NCI-H226 (cell line): ENCODE measurements at places on chromosomes 7 and 10.

DNA sequence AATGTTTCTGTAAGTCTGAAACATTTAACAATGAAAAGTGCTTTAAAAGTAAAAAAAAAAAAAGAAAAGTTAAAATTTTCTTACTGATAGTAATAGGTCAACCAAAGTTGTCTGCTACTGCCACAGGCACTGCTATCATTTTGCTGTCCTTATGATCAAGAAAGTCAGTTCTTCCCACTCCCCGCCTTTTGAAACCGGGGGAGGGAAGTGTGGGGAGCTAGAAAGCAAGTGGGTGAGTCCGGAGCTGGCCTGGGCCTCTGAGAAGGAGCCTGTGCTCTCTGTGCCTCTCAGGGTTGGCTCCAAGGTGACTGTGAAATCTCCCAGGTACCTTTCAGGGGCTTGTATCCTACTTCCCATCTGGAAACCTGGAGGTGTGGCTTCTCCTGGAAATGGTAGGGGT lies 7.3 kb downstream of the C7orf57 start:
- no peak for DNase-seq

- DNase-seq = no peak
Observed at GRCh38 chr10:11300026-11300425, 282.4 kb downstream of the CELF2 start.

DNA sequence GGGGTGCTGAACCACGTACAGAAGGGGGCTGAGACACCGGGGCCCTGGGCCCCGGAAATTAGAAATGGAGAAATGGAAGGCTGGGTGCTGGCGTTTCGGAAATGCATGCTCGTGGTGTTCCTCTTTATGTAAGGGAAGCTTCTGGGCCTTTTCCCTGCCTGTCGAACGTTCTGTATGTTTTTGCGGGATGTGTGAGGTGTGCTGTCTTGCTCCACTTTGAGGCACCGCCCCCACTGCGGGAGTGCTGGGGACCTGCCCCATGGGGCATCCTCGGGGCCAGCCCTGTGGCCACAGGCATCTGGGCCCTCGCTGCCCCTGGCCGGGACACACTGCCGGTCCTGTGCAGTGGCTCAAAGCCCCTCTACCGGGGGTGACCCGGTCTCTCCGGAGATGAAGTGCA lies 1.7 kb upstream of the VENTX start:
- no peak for DNase-seq

GRCh38 chr7:99124236-99124635 lies 19.7 kb downstream of the SMURF1 start:
- DNase-seq = no peak

DNA sequence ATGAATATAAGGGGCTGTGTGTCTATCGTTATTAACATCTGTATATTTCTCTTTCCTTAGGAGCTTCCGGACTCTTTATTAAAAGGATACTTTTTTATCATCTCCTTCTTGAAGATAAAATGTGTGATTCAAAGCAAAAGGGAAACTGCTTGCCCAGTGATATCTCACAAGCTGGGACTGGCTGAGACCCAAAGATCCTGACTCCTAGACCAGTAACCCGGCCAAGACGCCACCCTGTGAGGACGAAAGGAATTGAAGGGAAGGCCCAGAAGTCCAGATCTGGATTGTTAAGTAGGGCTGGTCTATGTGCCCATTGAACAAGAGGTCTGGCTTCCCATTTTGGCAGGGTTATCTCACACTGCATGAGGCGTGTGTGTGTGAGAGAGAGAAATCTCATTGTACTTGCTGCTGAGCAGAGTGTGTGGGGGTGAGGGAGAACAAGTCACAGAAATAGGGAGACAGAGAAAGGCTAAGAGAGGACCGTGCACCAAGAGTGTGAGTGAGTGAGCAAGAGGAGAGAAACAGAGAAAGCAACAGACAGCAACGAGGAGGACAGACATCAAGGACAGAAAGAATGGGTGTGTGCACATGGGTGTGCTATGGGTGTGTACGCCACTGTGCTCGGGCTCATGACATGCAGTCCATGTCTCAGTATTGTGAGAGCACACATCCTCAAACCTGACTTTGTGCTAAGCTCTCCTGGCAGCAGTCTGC lies 75.4 kb downstream of the PLXNA4 start:
- DNase-seq = peak; percentile 38

GRCh38 chr7:94368371-94368791 lies 26.3 kb upstream of the COL1A2 start:
- peak; percentile 25 for DNase-seq

DNA sequence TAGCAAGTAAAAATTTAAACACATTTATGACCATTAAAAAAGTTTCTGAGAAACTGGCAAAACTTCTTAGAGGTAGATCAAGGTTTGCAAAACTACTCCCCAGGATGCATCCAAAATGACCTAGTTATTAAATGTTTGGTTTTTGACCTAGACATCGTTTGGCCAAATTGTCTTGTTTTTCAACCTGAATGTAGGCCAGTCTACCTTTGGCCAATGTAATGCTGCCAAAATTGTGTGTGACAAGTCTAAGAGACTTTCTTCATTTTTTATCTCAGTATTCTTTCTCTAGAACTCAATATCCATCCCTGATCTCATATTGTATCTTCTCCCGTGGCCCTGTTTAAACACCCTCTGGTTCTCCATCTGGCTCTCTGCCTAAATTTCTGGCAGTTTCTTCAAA lies 202.0 kb downstream of the CXCL12 start:
- no peak for DNase-seq

DNA sequence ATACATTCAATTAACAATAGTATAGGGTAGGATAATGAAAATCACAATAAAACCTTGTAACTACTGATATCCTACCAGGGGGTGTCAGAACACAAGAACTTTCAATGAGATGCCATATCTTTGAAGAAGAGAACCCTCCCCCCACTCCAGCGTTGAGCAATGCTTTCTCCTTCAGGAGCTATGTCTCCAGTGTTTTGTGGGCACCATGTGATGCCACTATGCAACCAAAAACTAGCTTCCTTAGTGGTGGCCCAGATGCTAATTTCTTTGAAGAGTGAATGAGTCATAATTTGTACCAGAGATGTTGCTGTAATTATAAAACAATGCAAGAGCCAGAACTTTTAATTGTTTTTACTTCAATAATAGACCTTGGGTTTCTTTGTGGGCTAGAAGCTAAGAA lies 76.0 kb upstream of the ADO start:
- DNase-seq = no peak

DNA sequence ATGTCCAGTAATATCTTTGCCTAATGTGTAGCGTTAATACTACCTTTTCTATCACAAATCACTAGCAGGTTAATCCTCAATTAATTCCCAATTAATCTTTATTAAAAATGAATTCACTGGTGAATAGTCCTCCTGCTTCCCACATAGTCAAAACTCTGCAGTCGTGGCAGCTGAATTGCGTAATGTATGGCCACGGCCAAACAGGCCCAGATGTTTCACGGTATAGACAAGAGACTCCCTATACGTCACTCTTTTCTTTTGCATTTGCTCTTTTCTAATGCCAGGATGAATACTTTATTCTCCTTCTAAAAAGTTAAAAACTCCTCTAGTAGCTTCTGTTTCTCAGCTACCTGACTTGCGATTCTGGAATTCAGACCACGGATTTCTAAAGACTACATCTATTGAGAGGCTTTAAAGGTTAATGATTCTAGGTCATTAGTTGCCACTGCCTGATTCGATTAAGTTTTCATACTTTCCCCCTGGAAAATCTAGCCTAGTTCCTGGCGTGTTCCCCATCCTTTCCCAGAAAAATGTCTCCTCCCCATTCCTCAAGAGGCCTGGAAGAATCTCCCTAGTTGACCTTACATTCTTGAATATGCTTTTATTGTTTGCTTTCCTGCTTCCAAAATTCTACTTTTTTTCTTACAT lies 16.9 kb downstream of the MEOX2 start:
- no peak for DNase-seq

GRCh38 chr10:84015877-84016595 lies 123.3 kb upstream of the GHITM start:
- DNase-seq = no peak

GRCh38 chr10:25388862-25389206 lies 214.0 kb downstream of the GPR158 start:
- no peak for DNase-seq

GRCh38 chr10:4546500-4546899 lies 279.5 kb upstream of the AKR1E2 start:
- no peak for DNase-seq

GRCh38 chr7:45292481-45292880 lies 134.9 kb downstream of the RAMP3 start:
- DNase-seq = no peak

DNA sequence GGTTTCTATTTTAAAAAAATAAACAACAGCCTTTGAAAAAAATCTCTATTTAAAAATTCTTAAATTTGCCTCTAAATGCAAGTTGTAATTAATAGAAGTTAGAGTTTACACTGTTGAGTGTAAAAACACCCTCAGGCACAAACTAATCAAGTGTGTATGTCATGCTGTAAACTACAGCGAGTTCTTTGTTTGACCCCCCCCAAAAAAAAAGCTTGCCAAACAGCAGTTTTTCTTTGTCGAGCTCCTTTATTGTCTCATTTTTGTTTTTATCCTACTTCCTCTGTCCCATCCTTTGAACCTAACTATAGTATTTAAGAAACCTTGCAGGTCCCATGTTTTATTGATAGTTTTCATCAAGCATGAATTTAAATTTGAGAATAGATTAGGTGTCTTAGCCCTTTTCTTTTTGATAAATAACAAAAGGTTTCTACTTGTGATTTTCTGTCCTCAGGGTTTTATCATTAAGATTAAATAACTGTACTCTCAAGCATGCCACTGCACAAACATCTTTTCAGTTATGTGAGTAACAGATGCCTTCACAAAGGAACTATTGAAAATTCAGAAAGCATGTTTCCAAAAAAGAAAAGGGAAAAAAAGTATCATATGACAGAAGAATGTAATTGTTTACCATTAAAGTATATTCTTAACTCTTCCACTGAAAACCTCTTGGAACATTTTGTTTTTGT lies 176.0 kb downstream of the ARID5B start:
- no peak for DNase-seq

DNA sequence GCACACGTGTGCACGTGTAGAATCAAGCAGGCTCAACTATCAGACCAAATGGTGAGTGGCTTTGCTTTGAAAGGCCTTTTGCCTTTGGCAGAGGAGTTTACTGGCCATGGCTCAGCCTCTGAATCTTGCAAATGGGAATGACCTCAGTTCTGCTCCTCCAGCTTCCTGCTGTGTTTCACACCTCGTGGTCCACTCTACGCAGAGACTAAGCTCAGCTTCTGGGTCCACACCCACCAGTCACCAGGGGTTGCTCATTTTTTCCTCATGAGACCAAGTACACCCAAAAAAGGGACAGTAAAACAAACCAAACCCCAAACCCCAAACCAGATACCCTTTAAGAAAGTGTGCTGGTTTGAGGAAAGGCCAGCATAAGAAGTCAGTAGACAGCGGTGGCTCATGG lies 236.4 kb downstream of the DNAJB6 start:
- no peak for DNase-seq

GRCh38 chr7:28280516-28280915 lies 99.9 kb upstream of the JAZF1 start:
- no peak for DNase-seq

DNA sequence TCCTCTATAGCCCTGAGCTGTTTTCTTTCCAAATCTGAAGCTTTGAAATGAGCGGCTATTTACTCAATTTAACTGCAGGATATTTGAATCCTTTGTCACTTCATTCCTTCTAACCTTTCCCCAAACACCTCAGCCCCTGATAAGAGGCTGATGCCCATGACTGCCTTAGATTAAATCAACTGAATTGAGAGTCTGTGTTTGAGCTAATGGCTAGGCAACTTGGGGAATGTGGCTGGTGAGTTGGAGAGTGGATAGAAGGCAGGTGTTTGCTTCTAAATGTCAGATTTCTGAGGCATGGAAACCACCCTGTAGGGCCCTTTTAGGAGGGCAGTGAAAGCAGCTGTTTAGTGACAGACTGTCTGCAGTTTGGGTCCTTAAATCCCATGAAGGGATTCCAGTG lies 759.9 kb downstream of the LRMDA start:
- no peak for DNase-seq

DNA sequence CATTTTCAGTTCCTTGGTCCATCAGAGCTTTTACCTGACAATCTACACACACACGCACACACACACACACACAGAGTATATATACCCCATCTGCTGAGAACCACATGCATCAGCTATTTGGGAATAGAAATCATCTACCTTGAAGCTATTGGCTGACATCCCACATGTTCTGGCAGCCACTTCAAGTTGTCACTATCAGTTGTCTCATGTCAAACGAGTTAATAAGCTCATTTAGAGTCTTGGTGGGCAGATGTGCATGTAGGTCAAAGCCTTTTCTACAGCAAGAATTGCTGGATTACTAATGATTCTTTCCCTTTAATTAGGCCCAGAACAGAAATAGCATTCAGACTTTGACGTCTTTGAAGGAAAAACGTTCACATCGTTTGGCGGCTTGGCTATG lies 36.8 kb downstream of the COL28A1 start:
- DNase-seq = no peak

GRCh38 chr7:43119371-43120075 lies 7.1 kb downstream of the HECW1 start:
- DNase-seq = peak; percentile 76

DNA sequence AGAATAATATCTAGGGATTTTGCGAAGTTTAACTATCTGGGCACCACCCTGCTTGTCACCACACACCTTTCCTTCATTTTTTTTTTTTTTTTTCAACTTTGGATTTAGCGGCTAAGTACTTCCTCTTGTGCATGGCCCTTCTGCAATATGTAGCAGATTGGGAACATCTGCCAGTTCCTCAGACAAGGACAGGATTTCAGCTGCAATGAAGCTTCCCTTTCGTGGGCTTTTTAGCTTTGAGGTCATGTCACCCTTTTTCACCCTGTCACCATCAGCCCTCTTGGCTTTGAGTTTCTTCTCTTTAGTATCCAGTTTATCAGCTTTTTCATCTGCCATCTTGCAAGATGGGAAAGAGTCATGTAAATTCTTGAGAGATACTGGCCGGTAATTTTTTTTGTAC lies 81.6 kb upstream of the ETV1 start:
- DNase-seq = no peak

- DNase-seq = no peak
Observed at GRCh38 chr7:151777908-151778670, 98.8 kb downstream of the PRKAG2 start.

DNA sequence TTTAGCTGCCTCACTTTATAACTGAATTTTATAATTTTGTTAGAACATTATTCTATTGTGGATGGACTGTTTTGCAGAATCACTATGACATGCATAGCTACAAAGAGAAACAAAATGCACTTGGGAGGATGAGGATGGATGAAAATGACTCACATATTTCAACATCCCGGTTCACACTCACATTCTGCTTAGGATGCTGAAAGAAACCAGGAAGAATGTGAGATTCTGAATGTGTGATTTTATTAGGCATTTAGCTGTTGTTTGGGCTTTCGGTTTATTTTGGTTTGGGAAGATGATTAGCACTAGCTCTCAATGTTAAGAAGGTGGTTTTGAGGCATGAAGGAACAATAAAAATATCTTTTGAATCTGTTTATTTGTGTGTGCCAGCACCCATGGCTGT lies 235.5 kb downstream of the SEMA3E start:
- peak; percentile 51 for DNase-seq

DNA sequence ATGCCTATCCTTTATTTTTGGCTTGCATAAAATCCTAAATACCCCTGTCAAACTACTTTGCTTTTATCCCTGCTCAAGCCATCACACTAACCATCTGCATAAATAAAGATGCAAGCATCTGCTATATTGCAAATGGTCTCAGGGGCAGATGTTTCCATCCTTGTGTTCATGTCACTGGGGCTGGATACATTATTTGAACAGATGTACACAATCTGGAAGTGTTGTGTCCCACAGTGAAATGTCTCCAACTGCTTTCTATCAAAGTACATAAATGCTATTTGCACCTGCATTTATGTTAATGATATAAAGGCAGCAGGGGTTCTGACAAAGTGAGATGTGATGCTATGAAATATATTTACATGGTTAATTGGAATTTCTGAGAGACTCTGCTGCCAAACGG lies 163.1 kb downstream of the ZNF438 start:
- DNase-seq = no peak

- DNase-seq = no peak
Observed at GRCh38 chr10:122152544-122152943, 118.6 kb upstream of the BTBD16 start.
